ENCODE measurements at places on chromosomes 2 and 18.

DNA sequence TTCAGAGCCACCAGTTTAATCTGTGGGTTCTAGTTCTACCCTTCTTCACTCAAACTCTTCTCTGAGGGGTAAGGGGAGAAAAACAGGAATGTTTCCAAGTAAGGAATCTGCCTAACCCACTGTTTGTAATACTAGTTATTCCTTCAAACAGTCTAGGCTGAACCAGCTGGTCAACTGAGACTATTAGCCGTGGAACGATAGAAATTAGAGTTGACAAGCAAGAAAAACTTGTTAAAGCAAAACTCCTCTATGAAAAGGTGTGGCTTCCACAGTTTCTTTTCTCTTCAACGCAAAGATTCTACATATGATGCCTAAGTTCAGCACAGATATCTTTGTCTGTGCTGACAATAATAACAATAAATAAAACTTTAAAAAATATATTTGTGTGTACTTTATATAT, 11.5 kb downstream of the PAIP2B start:
- DNase-seq, result no peak

GRCh38 chr2:53067533-53067932, 700.1 kb upstream of the CHAC2 start:
- DNase-seq, result no peak

GRCh38 chr2:118911936-118912335, 30.1 kb upstream of the MARCO start:
- no peak for DNase-seq

DNA sequence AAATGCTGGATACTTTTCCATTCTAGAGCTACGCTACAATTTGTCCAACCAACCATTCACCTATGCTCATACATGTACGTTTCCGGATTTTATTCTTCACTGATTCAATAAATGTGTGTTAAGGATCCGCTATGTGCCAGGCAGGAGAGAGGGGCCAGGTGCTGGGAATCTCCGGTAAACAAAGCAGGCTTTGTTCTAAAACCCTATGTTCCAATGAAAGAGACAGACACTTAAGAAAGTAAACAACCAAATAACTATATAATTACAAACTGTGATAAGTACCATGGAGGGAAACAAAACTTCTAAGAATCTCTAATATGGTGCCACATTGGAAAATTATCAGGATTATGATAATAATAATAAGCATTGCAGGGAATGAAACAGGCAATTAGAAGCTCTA, 22.2 kb upstream of the POMC start:
- DNase-seq, result no peak

DNA sequence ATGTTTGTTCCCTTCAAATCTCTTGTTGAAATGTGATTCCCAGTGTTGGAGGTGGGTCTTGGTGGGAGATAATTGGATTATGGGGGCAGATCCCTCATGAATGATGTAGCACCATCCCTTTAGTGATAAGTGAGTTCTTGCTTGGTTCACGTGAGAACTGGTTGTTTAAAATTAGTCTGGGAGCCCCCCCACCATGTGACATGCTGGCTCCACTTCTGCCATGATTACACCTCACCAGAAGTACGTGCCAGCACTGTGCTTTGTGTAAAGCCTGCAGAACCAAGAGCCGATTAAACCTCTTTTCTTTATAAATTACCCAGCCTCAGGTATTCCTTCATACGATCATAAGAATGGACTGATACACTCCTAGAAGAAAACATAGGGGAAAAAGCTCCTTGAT, 10.1 kb downstream of the ABI2 start:
- DNase-seq, result no peak

DNA sequence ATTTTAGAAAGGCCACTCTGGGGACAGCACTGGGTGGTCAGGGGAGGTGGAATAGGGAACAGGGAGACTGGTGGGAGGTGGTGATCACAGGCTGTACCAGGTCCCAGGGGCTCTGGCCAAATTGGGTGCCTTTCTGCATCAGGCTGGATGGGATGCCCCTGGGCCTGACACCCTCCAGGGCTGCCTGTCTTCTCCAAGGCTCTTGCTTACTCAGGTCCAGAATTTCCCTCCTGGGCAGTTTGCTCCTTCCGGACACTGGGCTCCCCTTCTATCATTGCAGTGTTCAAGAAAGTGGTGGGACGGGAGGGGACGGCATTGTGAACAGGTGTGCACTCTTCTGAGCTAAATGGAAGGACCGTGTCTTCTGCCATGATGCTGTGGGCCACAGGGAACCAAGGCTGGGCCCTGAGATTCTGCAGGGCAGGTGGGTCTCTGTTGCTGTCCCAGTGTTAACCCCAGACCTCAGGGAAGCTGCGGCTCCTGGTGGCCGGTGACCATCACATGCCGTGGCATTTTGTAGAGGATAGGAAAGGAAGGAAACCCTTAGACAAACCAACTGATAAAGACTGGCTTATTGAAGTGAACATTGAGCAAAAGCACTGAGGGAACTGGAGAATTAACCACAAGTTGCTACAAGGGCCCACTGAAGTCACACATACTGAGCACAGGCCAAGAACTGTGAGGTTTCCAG, 93.7 kb upstream of the HS6ST1 start:
- DNase-seq, result no peak

DNA sequence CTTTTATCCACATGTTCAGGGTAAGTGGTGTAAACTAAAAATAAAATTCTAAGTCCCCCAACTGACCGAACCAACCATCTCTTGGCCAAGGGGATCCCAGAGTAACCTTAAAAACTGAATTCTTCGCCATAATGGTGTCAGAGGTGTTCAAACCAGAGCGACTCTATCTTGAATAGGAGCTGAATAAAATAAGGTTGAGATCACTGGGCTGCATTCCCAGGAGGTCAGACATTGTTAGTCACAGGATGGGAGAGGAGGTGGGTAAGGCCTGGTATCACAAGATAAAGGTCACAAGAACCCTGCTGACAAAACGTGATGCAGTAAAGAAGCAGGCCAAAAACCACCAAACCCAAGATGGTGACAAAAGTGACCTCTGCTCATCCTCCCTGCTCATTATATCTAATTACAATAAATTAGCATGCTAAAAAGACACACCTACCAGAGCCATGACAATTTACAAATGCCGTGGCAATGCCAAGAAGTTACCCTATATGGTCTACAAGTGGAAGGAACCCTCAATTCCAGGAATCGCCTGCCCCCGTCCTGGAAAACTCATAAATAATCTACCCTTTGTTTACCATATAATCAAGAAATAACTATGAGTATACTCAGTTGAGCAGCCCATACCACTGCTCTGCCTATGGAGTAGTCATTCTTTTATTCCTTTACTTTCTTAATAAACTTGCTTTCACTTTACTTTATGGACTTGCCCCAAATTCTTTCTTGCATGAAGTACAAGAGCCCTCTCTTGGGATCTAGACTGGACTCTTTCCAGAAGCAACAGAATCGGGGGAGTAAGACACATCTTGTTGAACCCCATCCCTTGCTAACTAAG, 302.4 kb downstream of the STK39 start:
- DNase-seq, result no peak

- DNase-seq, result no peak
These were observed 76.2 kb downstream of the MAP3K20 start for GRCh38 chr2:173151671-173152401.

GRCh38 chr2:229141424-229142025, 129.6 kb downstream of the PID1 start:
- DNase-seq, result no peak

- DNase-seq, result no peak
These were observed 370.6 kb upstream of the UBE2E3 start for GRCh38 chr2:180609626-180610340.

DNA sequence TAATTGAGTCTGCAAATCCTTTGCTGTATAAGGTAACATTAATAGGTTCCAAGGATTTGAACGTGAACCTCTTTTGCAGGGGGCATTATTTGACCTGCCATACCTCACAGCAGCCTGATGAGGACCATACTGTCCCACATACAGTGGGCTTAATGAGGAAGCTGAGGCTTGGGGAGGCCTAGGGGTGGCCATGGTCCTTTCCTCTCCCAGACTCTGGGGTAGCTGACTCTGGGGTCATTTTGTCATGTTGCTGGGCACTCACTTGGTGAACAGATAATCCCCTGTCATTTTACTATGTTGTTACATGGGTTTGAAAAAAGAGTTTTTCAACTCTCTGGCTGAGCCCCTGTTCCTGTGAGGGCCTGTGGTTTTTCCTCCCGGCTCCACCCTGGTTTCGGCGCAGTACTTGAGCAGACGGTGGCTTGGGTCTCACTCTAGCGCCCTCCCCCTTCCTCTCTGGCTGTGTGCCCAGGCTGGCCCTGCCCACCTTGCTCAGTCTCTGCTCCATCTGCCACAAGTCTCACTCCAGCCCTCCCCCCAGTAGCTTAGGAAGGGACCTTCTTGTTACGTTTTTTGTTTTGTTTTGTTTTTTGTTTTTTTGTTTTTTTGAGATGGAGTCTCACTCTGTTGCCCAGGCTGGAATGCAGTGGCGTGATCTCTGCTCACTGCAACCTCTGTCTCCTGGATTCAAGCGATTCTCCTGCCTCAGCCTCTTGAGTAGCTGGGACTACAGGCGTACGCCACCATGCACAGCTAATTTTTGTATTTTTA, 21.0 kb downstream of the INPP4A start:
- DNase-seq, result peak; percentile 81

GRCh38 chr2:11938196-11938595, 191.8 kb downstream of the LPIN1 start:
- no peak for DNase-seq

- DNase-seq, result no peak
These were observed 284.2 kb upstream of the HDAC4 start for GRCh38 chr2:239684996-239685395.

DNA sequence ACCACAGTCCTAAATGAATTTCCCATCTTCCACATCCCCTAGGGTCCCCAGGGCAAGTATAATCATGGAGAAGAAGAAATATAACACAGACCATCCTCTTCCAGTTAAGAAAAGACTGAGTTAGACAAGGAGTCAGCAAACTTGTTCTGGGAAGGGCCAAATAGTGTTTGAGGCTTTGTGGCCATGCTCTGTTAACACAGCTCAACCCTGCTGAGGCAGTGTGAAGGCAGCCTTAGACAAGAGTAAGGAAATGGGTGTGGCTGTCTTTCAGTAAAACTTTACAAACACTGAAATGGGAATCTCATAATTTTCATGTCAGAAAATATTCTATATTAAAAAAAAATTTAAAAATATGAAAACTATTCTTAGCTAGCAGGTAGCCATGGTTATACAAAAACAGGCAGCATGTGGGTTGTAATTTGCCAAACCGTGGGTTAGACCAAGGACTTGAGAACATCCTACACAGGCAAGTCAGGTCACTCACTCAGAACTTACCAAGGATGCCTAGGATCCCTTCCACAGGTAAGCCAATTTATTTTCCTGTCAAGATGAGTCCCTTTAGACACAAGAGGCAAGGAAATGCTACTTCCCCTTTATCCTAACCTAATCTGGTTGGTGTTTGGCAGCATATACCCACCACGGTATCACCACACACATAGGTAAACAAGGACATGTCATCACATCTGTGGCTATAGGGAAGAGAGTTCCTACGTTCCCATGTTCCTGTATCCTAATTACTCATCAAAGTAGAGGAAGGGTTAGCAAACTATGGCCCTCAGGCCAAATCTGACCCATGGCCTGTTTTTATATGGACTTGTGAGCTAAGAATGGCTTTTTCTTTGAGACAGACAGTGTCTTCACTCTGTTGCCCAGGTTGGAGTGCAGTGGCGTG, 31.9 kb downstream of the C2orf74 start:
- no peak for DNase-seq

- DNase-seq, result no peak
These were observed 33.3 kb downstream of the TMEM37 start for GRCh38 chr2:119464981-119465380.

- DNase-seq, result no peak
These were observed 80.2 kb upstream of the PKDCC start for GRCh38 chr2:41967476-41968181.

- DNase-seq, result no peak
These were observed 481.0 kb downstream of the TNS1 start for GRCh38 chr2:217521820-217522219.

- no peak for DNase-seq
These were observed 613.2 kb upstream of the ACVR2A start for GRCh38 chr2:147231607-147232006.

DNA sequence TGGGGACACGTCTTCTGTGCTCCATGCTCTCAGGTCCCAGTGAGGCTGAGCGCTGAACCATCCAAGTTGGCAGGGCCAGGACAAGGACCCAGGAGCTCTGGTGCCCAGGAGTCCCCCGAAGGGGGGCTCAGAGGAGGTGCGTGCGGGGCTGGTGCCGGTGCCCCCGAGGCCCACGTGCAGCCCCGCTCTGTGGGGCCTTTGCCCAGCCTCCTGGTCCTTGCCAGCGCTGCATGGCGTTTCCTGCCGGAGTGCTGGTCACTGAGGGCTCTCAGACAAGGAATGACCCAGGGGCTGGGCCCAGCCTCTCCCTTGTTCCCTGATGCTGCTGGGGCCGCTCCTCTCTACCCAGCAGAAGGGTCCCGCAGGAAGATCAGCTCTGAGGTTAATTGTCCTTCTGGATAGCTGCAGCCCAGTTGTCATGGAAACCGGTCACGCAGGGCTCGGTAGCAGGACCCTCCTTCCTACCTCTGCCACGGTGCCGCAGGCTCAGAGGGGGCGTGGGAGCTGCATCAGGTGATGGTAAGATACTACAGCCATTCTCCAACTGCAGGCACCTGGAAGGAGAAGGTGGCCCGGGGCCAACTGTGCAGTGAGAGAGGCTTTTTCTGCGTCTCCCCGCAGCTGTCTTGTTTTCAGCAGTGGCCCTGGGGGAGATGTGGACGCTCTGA, 64.5 kb downstream of the RRM2 start:
- DNase-seq, result no peak

DNA sequence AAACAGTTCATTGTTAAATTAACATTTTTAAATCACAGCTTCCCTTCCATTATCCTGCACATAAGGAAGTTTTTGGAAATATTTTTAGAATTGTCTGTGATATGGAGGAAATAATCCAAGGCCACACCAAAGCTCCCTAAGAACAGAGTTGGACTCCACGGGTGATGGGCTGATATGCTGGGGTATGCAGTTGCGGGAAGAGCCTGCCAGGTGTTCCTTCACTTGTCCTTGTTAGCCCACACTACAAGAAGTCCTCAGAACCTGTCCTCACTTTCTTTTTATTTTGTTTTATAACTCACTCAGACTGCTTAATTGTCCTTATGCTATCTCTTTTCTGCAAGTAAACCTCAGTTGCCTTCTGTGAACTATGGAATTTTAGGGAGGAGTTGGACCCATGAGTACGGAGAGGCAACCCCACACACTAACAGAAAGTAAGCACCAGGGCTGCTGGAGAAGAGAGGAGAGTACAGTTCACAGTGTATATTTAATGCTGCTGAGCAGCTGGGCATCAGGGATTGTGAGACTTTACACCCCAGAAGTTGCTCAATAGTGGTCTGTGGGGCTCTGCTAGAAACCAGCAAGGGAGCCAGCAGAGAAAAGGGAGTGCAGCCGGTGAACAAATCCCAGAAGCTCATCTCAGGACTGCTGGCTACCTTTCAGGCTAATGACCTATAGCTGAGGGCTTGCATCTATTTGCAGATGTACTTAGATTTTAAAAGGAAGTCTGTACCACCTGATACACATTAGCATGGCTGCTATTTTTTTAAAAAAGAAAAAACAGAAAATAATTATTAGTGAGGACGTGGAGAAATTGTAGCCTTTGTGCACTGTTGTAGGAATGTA, 280.1 kb upstream of the STON1 start:
- DNase-seq, result no peak
